ENCODE measurements at places on chromosomes 3 and 15.

- no peak for DNase-seq
These were observed 731 bp downstream of the ZNF710 start for GRCh38 chr15:90001683-90002427.

DNA sequence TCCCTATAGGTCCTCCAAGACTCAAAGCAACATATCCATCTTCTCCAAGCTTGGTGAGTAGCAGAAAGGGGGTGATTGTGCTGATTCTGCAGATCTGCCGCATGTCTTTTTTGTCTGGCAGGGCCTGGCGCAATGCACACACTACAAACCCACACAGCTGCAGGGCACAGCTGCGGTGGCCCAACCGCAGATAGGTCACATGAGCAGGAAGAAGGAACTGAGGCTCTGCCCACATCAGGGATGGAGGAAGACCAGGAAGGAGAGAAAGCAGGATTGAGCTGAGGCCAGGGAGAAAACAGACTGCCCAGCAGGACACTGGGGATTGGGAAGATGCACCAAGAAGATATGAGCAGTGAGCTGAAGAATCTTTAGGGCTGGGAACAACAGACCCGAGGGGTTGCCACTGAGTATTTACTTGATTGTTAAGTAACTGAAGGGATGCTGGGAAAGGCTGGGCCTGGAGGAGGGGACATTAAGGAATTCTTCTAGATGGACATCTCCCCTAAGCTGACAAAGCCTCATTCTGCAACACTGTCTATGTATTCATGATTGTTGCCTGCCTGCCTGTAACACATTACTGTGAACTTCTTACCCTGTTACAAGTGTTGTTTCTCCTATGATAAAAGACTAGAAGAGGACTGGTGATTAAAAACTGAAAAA, 126.7 kb downstream of the MYLK start:
- no peak for DNase-seq

DNA sequence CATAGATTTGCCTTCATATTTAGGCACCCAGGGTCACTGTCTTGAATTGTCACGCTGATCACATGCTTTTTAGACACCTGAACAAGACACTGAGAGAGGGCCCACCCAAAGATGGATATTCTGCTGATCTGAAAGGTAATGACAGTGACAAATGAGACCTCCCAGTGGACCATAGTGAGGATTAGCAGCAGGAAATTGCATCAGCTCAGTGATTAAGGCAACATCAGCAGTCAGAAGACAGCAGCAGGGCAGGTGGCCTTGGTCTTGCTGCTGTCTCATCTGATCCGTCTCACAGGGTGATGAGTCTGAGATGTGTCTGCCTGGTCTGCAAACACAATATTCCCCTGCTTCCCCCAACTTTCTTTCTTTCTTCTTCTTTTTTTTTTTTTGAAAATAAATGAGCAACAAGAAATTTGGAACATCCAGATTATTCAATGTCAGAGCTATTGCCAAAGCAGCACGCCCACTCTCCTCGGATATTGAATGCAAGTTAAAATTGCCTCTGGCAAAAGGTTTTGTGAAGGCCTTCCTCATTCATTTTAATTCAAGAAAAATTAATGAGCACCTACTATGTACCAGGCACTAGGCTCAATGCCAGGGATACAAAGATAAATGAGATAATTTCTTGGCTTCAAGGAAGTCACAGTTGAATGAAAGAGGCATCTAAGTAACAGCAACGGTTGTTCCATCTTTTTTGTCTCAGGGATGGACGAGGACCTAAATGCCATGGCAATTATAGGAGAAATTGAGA, 14.1 kb downstream of the OTOL1 start:
- DNase-seq, result no peak

- DNase-seq, result no peak
These were observed 16.4 kb downstream of the MAPKAPK3 start for GRCh38 chr3:50633230-50633790.

DNA sequence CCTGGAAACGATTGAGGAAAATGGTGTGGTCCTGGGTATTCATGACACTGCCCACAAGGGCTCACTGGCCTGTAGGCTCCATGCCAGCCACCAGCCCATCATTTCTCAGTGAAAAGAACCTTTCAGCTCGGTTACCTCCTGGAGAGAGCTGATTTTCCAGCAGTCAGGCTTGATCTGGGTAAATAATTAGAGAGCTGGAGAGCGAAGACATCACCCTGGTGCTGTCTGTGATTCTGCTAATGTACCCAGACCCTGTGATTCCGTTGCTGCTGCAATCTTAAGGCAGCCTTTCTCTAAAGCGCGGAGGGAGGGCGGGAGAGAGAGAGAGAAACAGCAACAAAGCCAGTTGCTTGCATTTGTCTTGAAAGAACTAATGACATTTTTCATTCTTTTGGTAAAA, 221.9 kb upstream of the TOPAZ1 start:
- DNase-seq, result no peak

GRCh38 chr3:167740961-167741587, 5.6 kb downstream of the SERPINI1 start:
- DNase-seq, result no peak

GRCh38 chr3:147394884-147395225, 11.5 kb downstream of the ZIC4 start:
- DNase-seq, result no peak

DNA sequence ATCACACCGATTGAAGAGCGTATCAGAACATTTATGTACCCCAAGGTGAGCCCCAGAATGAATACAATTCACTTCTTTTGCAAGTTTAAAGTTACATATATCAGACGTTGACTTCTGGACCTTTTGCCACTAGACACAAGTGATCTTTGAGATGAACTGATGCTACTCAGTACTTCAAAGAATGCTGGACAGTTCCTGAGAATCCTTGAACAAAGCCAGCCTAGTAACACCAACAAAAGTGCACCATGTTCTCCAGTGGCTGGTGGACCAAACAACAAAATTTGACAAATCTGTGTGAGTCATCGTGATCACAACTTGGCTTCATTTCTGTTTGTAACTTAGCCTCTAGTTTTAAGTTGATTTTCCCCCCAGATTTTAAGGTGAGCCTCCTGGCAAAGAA, 355.7 kb downstream of the SOX2 start:
- no peak for DNase-seq

- DNase-seq, result no peak
These were observed 253.8 kb upstream of the ARL6 start for GRCh38 chr3:97510795-97511194.

GRCh38 chr15:63243776-63244175, 33.6 kb upstream of the APH1B start:
- no peak for DNase-seq

GRCh38 chr15:50049871-50050270, 69.2 kb downstream of the ATP8B4 start:
- no peak for DNase-seq

GRCh38 chr3:196741249-196741889, 1.7 kb downstream of the PAK2 start:
- no peak for DNase-seq

DNA sequence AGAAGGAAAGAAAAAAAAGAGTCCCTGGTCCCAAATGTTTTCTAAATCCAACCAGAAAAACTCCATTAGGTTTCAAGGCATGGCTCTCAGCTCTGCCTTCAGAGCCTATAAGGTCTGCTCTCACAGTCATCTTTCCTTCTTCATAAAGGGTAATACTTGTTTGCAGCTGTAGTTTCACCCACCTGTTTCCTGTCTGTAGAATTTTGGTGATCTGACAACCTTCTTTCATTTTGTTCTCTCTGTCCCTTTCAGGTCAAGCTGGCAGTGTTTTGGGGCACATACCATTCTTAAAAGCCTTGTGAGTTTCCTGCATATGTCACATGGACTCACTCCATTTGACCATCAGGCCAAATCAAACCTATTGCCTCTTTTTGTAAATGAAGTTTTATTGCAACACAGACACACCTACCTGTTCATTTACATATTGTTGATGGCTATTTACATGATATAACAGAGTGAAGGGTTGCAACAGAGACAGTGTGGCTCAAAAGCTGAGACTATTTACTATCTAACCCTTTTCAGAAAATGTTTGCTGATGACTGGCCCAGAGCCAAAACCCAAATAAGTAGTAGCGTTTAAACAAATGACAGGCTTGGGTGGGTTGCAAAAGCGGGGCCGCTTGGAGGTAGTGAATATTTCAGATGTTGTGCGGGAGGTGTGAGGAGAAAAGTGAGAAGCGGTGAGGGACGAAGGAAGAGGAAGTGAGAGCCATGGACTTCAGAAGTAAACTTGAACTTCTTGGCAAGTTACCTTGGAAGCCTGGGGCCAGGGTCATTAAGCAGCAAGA, 292.7 kb upstream of the PROK2 start:
- DNase-seq, result no peak

DNA sequence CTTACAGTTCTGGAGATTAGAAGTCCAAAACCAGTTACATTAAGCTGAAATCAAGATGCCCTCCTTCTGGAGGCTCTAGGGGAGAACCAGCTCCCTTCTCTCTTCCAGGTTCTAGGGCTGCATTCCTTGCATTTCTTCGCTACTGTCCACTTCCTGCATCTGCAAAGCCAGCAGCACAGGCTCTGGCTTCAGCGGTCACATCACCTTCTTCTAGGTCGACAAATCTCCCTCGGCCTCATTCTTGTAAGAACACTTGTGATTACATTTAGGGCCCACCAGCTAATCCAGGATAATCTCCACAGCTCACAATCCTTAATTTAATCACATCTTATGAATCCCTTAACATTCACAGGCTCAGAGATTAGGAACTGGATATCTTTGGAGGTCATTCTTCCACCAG, 73.8 kb downstream of the MINAR1 start:
- DNase-seq, result no peak

GRCh38 chr3:125116311-125117080, 60.7 kb upstream of the HEG1 start:
- no peak for DNase-seq

DNA sequence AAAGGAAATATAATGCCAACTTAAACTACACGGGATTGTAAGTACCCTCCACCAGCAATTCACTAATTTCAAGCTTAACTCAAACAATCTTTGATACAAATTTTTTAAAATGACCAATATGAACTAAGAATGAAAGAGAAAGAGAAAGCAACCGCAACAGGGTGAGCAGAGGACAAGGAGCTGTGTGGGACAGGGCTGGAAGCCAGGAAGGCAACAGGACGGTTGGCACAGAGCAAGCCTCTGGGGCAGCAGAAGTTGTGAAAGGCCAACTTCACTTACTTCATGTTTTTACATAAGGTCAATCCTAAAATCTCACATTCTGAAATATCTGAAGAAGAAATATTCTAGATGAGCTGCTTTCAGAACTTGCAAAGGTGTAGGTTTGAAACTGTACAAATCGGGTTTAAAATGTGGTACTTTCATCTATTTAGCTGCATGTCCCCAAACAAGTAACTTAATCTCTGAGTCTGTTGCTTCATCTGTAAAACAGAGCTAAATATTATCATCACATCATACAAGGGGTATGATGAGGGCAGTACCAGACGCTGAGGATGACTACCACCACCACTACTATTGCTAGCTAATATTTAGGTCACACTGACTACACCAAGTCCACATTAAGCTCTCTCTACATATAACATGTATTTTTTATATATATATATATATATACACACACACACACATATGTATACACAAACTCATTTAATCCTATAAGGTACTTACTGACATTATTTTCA, 101.7 kb downstream of the IGSF11 start:
- no peak for DNase-seq

DNA sequence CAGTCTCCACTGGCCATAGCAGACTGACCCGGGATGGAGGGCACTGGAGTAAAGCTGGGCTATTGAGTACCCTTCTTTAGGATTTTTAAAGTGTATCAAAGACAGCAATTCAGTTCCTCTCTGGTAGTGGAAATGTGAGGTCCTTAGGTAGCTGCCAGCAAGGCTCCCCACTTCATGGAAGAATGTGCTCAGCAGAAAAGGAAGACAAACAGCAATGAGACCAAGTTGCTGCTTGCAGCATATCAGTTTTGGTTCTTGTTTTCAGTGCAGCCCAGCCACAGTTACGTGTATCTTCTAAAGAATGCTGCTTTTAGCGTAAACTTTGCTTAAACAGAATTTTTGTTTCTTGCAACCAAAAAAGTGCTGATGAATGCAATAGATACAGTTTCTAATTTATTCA, 374.0 kb upstream of the CBLB start:
- DNase-seq, result no peak

- no peak for DNase-seq
These were observed 278.6 kb downstream of the UBE2E2 start for GRCh38 chr3:23481616-23482278.
